ENCODE measurements at places on chromosomes 4 and X. TPM values are rescaled to one million over a fixed set of nuclear protein-coding genes. Genes with fewer than 3 reads are reported as not detected.

ARX gene
- not detected for total RNA-seq

DNA sequence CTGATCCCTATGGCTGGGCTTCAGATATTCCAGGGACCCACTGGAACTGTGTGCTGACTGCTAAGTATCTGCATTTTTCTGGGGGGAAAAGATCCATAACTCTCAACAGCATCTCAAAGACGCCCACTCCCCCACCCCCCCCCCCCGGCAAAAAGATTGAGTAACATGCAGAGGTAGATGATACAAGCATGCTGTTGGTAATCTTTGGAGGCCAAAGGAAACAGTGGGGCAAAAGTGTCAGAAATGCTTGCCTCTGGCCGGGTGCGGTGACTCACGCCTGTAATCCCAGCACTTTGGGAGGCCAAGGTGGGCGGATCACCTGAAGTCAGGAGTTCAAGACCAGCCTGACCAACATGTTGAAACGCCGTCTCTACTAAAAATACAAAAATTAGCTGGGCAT, 12.2 kb downstream of the XPNPEP2 start:
- H3K27ac ChIP-seq, result no peak overlapping the region
- no peak overlapping the region for H3K4me3 ChIP-seq
- no peaks in the 10 kb centered on the region for H3K36me3 ChIP-seq
- DNase-seq, result no peak
- no peaks in the 10 kb centered on the region for H3K4me1 ChIP-seq
- peaks cover 8% of the 10 kb centered on the region for H3K27me3 ChIP-seq

DNA sequence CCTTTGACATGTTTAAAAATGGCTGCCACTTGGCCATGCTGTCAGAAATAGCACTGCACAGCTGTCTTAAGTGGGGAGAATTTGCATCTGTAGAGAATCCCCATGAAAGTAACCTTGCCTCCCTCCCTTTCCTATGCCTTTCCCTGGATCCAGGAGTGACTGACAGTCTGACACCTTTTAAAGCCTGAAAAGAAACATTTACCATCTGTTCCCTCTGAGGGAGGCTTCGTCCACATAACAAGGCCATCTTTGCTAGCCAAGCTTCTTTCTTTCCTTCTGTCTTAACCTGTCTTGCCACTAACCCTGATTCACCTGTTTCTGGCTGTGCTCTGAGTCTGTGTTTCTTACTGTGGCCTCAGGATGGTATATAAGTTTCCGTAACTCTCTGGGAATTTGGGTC, 21.3 kb upstream of the AADAT start:
- DNase-seq, result no peak
- H3K4me3 ChIP-seq, result no peak overlapping the region
- no peaks in the 10 kb centered on the region for H3K27me3 ChIP-seq
- no peaks in the 10 kb centered on the region for H3K36me3 ChIP-seq
- no peak overlapping the region for H3K27ac ChIP-seq

DNA sequence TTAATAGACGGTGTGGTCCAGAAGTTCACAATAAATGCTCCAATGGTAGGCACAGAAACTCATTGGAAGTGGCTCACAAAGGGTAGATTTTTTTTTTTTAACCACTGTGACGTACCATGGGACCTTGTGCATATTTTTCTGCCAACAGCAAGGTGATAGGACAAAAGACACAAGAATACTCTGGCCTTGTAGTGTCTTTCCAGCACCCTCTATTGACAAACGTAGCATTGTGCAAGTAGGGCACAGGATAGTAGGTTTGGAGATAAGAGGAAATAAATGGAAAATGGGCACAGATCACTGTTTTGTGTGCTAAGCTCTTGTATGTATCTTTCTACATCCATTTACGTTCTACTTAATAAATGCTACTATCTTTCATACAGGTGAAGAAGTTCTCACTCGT, 2054.9 kb downstream of the PCDH7 start:
- no peaks in the 10 kb centered on the region for H3K36me3 ChIP-seq
- no peaks in the 10 kb centered on the region for H3K27me3 ChIP-seq
- DNase-seq, result no peak
- H3K4me3 ChIP-seq, result no peak overlapping the region
- no peak overlapping the region for H3K27ac ChIP-seq

GRCh38 chr4:79050541-79050880, 111.3 kb upstream of the PAQR3 start:
- no peaks in the 10 kb centered on the region for H3K36me3 ChIP-seq
- no peak overlapping the region for H3K27ac ChIP-seq
- H3K4me1 ChIP-seq, result no peaks in the 10 kb centered on the region
- no peak overlapping the region for H3K4me3 ChIP-seq

DNA sequence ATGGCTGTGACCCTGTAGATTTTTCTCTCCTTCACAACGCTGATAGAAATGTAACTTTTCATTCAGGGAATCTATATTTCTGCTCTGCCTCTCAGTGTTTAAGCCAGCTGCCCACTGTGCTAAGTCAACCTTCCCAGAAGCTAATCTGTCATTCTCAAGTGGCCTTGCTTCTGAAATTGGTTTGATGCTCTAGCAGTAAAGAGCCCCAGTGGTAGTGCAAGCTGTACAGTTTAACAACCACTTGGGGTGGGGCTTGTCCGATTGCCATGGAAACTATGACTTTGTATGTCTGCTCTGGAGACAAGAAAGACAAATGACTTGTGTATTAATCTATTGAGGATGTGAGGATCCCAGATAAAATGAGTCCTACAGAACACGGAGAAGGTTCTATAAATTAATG, 620.9 kb upstream of the GALNT7 start:
- H3K4me1 ChIP-seq, result no peaks in the 10 kb centered on the region
- DNase-seq, result no peak
- H3K36me3 ChIP-seq, result no peaks in the 10 kb centered on the region
- no peaks in the 10 kb centered on the region for H3K27me3 ChIP-seq
- H3K4me3 ChIP-seq, result no peak overlapping the region

GRCh38 chr4:110754716-110755115, 131.8 kb upstream of the PITX2 start:
- no peaks in the 10 kb centered on the region for H3K36me3 ChIP-seq
- H3K4me1 ChIP-seq, result no peaks in the 10 kb centered on the region
- H3K27ac ChIP-seq, result no peak overlapping the region
- DNase-seq, result no peak

SLC34A2 gene
- 1.9 TPM for total RNA-seq

DNA sequence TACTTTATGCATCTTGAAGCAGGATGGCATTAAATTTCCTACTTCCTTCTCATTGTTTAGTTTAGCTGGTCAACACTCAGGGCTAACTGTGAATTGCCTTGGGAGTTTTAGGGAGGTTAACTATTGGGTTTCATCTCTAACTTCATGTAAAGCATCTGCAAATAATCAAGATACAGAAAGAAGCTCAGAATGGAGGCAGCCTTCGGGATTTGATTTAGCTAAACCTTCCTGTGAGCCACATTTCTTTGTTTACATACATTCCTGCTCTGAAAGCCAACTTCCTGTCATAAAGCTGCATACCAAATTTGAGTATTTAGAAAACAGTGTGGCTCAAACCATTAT, 131.7 kb upstream of the PCDH18 start:
- H3K27ac ChIP-seq, result no peak overlapping the region
- no peaks in the 10 kb centered on the region for H3K36me3 ChIP-seq
- DNase-seq, result no peak

DNA sequence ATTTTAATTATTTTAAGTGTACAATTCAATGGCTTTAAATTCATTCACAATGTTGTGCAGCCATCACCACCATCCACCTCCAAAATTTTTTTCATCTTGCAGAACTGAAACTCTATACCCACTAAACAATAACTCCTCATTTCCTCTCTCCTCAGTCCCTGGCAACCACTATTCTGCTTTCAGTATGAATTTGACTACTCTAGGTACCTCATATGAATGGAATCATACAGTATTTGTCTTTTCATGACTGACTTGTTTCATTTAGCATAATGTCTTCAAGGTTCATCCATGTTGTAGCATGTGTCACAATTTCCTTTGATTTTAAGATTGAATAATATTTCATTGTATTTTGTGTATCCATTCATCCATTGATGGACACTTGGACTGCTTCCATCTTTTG, 46.9 kb downstream of the KIF4A start:
- H3K27ac ChIP-seq, result no peak overlapping the region
- no peak for DNase-seq
- no peaks in the 10 kb centered on the region for H3K36me3 ChIP-seq
- no peak overlapping the region for H3K4me3 ChIP-seq
- peaks cover 4% of the 10 kb centered on the region for H3K27me3 ChIP-seq

GRCh38 chr4:153207027-153207426, 2.8 kb downstream of the TRIM2 start:
- H3K36me3 ChIP-seq, result no peaks in the 10 kb centered on the region
- no peaks in the 10 kb centered on the region for H3K27me3 ChIP-seq
- no peak for DNase-seq
- no peak overlapping the region for H3K4me3 ChIP-seq
- no peak overlapping the region for H3K27ac ChIP-seq
- H3K4me1 ChIP-seq, result no peaks in the 10 kb centered on the region
